ENCODE measurements at places on chromosomes 13 and 19.

DNA sequence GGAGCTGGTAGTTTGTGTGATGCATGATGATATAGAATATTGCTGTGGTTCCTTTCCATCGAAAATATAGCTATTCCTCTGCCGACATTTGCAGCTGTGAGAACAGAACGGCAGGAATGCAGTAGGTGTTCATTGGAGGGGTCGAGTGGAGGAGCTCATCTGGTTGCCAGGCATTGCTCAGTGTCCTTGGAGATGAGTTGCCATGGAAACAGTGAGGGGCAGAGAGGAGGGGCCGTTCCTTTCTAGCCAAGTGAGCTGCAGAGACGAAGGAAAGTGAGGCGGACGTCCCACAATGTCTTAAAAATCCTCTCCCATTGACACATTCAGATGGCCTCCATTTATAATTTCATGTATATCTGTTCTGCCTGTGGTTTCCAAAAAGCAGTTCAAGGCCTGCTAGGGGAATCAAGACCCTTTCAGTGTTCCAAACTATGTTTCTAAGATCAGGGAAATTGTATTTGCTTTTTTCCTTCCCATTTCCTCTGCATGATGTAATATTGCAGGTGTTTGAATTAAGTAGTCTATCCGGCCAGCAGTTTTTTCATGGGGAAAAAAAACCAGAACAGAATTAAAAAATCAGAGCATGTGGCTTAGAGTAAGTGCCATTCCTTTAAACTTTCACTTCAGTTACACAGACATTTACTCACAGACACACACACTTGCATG, 41.2 kb upstream of the ZNF835 start:
- DNase-seq: no peak

DNA sequence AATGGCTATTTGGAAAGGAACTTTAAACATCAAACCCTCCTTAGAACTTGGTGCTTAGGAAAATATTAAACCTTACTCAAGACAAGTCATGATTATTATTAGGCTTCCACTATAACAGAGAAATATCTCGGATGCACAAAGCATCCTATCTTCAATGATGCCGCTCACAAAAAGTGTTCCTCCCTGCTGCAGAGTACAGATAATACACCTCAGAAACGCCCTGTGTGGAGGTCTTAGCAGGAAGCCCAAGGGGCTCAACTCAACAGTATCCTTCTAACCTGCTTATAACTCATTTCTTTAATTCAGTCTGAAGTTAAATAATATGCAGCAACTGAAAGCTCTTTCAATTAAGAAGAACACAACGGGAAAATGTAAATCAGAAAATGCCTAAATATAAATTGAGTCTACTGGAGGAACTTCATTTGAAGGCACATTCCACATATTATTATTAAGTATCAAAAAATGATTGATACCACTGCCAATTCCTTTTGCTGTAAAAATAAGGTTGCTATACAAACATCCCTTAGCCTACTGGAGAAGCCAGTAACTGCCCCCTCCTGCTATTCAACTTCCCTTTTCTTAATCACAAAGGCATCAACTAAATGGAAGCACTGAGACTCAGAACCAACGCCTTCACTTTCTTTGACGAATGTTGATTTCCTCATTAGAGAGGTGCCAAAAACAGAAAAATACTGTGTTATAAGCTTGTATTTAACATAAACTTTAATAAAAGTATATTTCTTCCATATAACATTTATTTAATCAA, 12.0 kb downstream of the ELF1 start:
- DNase-seq: no peak

DNA sequence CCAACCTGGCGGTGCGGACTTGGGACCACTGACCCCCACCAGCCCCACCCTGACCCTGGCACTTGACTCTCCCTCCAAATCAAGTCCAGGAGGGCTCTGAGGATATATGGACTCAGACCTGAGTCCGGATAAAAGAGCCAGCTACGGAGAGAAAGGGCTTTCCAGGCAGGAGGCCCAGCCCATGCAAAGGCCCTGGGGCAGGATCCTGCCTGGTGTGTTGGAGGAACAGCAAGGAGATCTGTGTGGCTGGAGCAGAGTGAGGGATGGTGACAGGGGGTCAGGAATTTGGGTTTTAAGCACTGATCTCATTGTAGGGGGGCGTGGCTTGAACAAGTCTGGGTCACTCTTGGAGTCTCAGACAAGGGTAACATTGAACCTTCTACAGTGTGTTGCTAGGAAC, 474 bp upstream of the ZNRF4 start:
- no peak for DNase-seq

- no peak for DNase-seq
Measured at GRCh38 chr19:30344446-30345425, 27.4 kb upstream of the ZNF536 start.

DNA sequence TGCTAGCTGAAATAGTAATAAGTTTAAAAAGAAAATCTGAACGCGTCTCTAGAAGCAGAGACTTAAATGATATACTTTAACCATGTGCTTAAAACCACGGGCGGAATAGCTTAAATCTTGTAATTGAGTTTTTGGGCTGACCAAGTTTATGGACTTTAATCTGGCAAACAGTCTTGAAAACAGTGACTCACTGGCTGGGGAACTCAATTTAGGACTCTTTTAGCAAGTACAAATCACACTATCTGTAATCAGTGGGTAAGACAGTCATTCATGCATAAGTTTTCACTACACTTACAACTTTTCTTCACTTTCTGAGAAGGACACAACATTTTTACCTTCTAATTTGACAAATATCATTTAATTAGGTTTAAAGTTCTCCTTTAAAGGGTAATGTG, 26.8 kb downstream of the ZNF627 start:
- DNase-seq: no peak

All from stimulated activated CD4-positive, alpha-beta T cell treated with anti-CD3 and anti-CD28 coated beads, Interleukin-2, amount 100 ng/mL, for 24 hours (primary cell).